ENCODE measurements at places on chromosomes 7 and 10. TPM values are rescaled to one million over a fixed set of nuclear protein-coding genes. Genes with fewer than 3 reads are reported as not detected.

NPY4R gene
- total RNA-seq, result not detected

TOMM7 gene
- total RNA-seq, result 376 TPM

CUEDC2 gene
- total RNA-seq, result 64.5 TPM

TMEM213 gene
- total RNA-seq, result not detected

YWHAG gene
- total RNA-seq, result 178 TPM

AKR1C2 gene
- total RNA-seq, result 21.1 TPM

RBM20 gene
- not detected for total RNA-seq

GNA12 gene
- 36.2 TPM for total RNA-seq

GPR158 gene
- not detected for total RNA-seq

SORBS1 gene
- total RNA-seq, result 1.0 TPM

ADCY1 gene
- total RNA-seq, result 0.61 TPM

MOGAT3 gene
- not detected for total RNA-seq

PTN gene
- total RNA-seq, result 0.26 TPM

NACAD gene
- not detected for total RNA-seq

ANKRD30A gene
- not detected for total RNA-seq
